Stimulated activated CD8-positive, alpha-beta memory T cell treated with anti-CD3 and anti-CD28 coated beads, Interleukin-4, amount 100 ng/mL, for 48 hours (primary cell): ENCODE measurements at places on chromosomes 16 and 17.

- DNase-seq = no peak
Observed at GRCh38 chr16:14310519-14310991, 239.4 kb downstream of the MRTFB start.

DNA sequence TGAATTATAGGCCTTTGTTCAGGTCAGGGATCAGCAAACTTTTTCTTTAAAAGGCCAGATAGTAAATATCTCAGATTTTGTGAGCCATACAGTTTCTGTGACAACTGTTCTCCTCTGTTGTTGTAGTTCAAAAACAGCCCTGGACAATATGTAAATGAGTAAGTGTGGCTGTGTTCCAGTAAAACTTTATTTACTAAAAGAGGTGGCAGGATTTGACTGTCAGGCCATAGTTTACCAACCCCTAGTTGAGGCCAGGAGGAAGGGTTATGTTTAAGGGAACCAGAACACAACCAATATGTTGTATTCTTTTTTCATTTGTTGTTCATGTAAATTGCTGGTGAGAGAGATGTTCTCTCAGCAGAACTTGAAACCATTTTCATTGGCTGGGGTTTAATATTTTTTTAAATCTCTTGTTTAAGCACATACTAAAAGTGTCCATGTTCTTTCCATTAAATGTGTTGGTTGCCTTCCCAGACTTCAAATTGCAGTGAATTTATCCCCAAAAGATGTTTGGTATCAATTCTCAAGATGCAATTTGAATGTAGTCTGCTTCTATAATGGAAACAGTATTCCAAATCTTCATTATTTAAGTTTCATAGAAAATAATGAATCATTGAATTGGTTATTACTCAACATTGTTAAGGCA lies 260.3 kb downstream of the FTO start:
- DNase-seq = no peak

DNA sequence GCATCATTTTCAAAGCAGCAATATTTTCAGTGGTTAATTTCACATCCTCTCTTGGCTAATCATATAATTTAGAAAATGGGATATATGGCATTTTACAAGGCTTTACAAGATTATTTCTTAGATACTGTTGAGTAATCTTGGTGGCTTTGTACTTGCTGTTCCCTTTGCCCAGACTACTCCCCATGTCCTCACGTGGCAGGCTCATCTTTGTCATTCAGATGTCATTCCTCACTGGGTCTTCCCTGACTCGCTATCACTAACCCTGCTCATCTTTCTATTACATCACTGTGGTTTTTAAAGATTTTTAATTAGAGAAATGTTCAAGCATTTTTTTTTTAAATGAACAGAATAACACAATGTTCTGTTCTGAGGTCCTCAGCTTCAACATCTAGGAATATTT lies 240.0 kb upstream of the IRX5 start:
- no peak for DNase-seq

DNA sequence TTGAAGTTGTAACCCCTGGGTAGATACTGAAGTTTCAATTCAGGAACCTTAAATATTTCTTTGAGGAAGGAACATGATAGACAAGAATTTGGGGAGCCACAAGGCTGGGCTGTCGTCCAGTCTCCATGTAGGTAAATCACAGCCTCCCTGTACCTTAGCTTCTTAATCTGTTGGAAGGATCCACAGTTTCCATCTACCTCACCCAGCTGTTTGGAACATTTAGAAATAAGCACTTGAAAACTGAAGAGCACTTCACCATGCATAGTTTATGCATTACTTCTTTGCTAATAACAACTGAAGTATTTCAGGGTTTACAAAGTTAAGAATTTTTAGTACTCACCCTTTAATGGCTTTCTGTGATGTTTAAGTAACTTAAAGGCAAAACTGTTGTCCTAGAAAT lies 17.2 kb downstream of the TXNDC11 start:
- DNase-seq = no peak

DNA sequence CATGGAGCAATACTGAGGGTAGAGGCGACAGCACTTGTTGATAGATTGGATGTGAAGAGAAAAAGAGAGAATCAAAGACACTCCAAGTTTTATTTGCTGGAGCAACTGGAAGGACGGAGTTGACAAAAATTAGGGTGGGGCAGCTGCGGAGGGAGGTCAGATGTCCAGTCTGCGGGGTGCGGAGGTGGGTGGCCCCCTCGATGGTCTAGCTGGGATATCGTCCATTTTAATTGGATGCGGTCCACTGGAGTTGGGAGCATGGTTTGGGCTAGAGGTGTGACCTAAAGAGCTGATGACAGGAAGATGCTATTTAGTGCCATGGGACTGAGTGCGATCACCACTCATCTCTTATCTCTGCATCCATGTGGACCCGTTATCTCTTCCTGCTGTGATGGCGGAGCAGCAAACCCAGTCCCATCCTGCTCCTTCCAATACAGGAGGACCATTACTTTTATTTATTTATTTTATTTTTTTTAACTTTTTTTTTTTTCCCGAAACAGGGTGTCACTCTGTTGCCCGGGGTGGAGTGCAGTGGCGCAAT lies 48.3 kb upstream of the CBX4 start:
- no peak for DNase-seq

GRCh38 chr16:81453091-81453728 lies 8.6 kb downstream of the CMIP start:
- no peak for DNase-seq
